Sigmoid colon (tissue), 7 donors: ENCODE measurements at places on chromosomes 13 and 19.

- DNase-seq: no peak
Observed at GRCh38 chr19:3024870-3025548, 4.1 kb downstream of the TLE2 start.

GRCh38 chr19:38736413-38737280, 7.6 kb downstream of the CAPN12 start:
- DNase-seq: peak; percentile 71

DNA sequence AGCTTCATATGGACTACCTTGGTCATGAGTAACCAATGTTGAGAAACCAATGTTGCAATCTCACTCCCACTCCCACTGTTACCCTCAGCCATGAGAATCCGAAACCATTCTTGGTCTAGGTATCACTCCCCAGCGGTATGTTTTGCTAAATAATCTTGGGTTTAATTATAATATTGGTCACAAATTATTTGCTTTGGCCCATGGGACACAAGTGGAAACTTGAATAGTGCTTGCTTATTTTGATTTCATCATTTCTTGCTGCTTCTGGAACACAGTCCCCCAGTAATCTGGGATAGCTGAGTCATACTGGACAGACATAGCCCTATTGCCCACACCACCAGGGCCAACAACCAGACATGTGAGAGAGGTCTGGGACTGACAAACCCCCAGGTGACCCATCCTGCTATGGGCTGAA, 171.6 kb upstream of the IPO5 start:
- no peak for DNase-seq

DNA sequence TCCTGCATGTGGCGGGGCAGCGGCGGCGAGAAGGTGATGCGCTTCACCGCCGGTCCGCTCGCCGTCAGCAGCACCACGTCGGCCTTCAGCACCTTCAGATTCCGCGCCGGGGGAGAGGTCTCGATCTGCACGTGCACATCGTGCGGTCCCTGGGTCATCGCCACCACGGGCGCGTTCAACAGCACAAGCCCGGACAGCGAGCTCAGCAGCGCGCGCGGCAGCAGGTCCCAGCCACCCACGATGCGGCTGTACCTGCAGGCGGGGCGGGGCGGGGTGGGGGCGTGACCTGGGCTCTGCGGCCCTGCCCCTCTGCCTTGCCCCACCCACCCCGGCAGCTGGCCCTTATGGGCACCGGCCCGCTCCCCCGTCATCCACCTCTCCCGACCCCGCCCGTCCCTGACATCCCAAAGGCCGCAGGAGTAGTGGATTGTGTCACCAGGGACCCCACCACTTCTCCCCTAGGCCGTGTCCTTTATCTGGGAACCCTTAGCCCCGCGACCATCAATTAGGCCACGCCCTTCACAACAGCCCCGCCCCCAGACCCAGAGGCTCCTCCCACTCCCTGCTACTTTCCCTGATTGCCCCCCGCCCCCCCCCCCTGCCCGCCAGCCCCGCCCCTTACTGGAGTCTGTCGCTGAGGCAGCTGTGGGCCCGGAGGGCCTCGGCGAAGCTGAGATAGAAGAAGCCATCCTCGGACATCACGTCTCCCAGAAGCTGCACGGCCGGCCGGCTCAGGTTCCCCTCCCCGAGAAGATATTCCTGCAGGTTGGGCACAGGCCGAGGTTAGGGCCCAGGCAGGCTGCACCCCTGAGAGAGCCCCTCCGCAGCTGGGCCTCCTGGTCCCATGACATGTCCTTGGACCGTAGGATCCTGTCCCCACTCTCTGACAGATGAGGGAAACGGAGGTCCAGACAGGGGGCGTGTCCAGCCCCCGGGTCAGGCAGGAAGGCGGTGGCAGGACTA, 6.1 kb downstream of the IL4I1 start:
- no peak for DNase-seq

DNA sequence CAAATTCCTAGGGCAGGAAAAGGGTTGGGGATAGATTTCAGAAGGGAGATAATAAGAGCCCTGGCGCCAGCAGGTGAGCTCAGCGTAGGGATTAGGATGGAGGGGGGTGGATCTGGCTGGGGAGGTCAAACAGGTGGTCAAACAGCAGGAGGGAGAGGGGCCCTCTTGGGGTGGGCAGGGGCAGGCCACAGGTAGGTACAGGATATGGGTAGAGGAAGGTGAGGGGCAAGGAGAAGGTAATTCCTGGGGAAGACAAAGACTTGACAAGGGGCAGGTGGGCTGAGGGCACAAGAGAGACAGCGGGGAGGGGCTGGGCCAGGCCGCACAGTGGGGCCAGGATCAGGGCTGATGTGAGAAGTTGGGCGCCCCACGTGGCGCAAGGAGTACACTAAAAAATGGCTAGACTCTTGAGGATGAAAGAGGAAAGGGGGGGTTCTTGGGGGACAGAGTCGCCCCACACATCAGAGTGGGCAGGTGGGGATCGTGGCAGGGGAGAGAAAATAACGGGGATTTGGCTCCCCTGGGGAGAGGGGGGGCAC, 713 bp downstream of the KRI1 start:
- peak; percentile 77 for DNase-seq

GRCh38 chr13:99956473-99957349, 14.9 kb downstream of the ZIC5 start:
- no peak for DNase-seq

DNA sequence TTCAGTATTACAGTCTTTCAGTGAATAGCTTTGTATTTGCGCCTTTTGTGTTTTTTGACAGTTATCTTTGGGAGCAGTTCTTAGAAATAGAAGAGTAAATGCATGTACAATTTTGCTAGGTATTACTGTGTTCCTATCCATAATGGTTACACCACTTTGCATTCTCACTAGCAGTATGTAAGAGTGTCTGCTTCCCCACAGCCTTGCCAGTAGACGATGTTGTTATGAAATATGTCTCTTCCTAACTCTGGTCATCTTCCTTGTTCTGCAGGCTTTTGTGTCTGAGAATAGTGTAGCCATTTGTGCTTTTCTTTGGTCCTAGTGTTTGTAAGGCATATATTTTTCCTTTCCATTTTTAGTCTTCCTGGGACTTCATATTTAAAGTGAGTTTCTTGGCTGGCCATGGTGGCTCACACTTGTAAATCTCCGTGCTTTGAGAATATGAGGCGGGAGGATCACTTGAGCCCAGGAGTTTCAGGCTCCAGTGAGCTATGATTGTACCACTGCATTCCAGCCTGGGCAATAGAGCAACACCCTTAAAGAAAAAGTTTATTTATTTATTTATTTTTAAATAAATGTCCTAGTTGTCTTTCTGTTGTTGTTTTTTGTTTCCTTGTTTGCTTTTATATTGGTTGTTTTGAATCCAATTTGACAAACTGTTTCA, 140.3 kb downstream of the PDS5B start:
- no peak for DNase-seq

DNA sequence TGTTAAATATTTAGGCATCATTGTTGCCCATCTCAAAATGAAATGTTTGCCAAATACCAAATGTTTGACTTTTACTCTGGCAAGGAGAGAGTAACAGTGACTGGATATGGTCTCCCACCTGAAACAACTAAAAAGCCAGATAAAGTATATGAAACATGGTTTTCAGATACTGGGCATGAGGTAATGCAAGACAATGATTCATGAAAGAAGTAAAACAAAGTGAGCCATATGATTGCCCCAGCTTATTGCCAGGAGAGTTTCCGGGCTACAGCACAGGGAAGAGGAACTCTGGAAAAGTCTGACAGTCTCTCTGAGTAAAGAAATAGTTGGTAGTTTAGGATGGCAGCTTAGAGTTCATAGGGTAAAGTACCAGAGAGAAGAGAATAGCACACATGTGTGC, 354.6 kb downstream of the DNAJC15 start:
- DNase-seq: no peak

- no peak for DNase-seq
Observed at GRCh38 chr13:36668316-36668715, 5.5 kb upstream of the SERTM1 start.

DNA sequence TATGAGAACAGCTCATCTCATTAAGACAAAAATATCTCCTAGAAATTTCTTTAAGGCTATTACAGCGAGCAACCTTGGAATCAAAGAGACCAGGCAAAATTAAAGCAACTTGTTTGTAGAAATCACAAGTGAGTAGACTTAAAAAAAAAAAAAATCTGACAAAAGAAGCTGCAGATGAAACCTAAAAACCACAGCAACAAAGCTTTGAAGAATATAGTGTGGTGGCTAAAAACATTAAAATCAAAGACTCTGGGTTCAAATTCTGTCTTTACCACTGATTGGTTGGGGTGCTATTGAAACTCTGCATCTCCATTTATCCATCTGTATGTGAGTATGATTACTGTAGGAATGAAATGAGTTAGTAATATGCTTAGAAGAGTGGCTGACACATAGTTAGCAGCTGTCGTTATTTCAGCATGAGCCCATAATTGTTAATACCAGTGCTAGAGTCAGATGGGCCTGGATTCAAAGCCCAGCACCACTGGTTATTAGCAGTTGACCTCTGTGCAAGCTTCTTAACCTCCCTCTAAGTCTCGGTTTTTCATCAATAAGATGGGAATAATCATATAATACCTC, 157.6 kb downstream of the FOXO1 start:
- no peak for DNase-seq

DNA sequence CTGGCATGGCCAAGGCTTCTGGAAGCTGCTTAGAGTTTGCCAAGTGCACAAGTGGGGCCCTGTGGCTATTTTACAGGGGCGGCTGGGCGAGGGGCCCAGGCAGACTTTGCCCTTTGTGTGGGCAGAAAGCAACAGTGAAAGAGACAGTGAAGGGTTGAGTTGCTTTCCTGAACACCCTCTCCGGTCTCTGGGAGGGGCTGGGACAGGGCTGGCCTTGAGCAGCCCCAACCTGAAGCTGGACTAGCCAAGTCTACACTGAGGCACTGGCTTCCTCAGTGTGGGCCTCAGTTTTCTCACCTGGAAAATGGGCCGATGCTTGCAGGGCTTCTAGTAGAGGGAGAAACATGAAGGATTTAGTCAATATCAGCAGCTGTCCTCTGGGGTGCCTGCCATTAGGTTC, 2.4 kb upstream of the HOMER3 start:
- DNase-seq: no peak

GRCh38 chr19:46704379-46705076, 12.4 kb downstream of the PRKD2 start:
- peak; percentile 85 for DNase-seq

DNA sequence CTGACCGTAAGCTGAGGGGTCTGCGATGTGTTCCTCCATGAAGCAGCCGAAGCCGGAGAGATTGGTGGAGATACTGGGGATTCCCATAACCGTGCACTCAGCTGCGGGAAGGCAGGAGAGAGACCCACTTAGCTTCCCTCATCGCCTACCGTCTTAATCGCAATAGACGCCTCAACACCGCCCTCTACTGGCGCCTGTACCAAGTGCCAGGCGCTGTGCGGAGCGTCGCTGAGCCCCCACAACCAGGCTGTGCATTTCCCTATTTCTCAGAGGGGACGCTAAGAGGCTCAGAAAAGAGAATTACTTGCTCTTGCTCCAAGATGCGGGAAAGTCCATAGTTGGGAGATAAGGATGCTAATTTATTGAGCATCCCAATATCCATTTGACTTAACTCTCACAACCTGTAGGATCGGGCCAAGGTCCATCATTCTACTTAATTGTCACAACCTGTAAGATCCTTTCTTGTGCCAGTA, 5.8 kb downstream of the FTL start:
- DNase-seq: peak; percentile 86

DNA sequence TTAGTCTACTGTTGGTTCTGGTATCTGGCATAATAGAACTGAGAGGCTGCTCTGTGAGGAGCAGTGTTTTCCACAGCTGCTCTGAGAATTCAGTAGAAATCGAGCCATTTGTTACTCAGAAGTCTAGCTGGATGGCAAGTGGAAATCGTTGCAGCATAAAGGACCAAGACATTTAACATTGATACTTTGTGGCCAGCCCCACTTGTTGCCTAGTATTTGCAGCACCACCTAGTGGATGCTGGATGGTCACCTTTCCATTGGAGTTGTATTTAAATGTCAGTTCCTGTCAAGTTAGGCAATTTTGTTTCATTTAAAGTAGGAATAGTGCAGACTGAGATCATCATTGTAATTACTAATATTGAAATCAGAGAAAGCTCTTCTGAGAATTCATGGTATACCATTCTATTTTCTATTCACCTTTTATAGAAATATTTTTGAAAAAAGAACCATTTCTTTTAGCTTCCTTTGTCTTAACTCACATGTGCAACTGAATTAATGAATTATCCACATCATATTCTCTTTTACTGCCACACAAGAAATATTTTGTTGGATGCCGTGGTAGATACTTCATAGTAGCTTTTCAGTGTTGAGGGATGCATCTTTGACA, 64.6 kb downstream of the PDS5B start:
- DNase-seq: no peak
